ENCODE measurements at places on chromosomes 4 and X.

- DNase-seq: no peak
Observed at GRCh38 chrX:1676866-1677265, 62.0 kb downstream of the ASMT start.

DNA sequence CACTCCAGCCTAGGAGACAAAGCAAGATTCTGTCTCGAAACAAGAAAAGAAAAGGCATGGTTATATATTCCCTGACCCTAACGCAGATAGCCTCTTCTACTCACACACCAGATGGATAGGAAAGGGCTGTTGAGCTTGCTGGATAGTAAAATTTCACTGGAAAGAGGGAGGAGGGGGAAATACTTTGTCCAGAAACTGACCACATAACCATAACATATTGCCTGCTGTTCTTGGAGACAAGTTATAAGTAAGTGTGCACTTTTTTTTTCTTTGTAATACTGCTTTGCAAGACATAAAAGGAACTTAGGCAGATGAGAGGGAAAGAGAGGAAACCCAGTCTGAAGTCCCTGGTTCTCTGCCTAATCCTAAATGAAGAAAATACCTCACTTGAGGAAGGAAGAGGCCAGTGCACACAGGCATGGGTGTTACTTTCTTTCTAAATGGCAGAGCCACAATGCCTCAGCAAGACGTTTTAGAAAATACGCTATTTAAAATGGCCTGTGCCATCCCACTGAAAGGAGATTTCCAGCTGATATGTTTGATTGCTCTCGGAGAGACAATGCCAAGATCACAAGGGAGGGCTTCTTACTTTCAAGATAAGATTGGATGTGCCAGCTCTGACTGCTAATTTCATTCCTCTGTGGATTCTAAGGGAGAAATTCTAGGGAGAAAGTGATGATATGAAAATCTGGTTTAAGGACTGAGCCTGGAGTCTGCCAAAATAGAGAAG is 140.6 kb downstream of the DCTD start:
- no peak for DNase-seq

GRCh38 chr4:2545321-2546013 is 9.0 kb downstream of the FAM193A start:
- DNase-seq: no peak

- no peak for DNase-seq
Observed at GRCh38 chr4:39502019-39502663, 25.1 kb downstream of the UGDH start.
